Pulmonary artery endothelial cell (primary cell): ENCODE measurements at places on chromosomes 12 and 14. TPM values are rescaled to one million over a fixed set of nuclear protein-coding genes. Genes with fewer than 3 reads are reported as not detected.

- no peak for DNase-seq
Measured at GRCh38 chr12:130958557-130959140, 4.9 kb downstream of the ADGRD1 start.

DNA sequence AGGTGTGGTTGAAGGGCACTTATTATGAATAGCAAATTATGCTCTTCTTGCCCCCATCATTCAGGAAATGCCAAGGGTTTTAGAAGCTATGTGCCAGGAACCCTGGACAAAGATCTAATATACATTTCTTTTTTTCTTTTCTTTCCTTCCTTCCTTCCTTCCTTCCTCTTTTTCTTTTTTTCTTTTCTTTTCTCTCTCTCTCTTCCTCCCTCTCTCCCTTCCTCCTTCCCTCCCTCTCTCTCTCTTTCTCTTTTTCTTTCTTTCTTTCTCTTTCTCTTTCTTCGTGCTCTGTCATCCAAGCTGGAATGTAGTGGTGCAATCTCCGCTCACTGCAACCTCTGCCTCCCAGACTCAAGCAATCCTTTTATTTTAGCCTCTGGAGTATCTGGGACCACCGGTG is 66.1 kb upstream of the CSRP2 start:
- no peak for DNase-seq

DNA sequence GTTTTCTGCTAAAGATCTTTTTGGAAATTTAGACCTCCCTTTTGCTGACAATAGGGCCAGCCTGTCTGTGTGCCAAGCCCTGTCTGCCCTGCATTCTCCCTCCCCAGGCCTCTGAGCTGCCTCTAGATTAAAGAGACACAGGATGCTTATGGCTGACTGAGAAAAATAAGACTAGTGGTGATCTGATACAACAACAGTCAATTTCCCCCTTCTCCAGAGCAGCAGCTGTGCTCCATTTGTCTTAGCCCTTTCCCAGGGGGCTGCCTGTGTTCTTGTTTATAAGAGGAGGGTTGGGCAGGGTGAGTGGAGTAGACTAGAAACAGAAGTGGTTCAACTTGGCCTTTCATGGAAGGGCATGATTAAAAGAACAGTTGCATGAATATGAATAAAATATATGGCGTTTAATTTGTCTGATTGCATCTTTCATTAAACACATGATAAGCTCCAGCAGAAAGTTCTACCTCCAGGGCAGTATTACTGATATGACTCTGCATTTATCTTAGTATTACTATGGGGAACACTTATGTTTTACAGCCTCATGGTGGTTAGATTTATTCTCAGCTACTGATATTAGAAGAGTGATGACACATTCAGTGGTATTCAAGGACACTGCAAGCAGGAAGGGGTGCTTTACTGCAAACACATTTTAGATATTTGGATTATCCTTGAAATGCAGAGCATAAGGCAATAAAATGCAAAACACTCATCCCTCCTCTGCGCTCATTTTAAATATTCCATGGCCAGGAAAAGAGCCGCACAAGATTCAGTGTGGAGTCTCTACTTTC is 150.2 kb upstream of the CLEC14A start:
- DNase-seq: no peak

DNA sequence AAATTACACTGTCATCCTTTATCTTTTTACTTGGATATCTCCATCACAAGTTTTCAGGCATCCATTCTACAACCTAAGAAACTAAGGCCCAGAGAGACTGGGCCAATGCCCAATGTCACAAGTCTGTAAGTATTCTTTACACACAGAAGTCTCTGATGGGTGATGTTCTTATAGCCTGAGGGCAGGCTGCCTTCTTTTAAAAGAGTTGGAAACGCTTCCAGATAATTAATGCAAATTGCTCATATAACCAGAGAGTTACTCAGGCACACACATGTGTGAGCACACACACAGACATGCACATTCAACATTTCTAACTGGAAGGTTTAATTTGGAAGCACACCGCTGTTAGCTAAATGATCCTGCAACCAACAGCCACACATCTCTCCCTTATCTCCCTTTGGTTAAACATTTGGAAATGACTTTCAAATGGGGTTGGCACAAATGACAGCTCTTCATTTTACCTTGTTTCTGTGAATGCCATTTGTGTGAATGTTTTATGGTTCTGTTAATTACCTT is 160.8 kb upstream of the TMPO start:
- no peak for DNase-seq

DNA sequence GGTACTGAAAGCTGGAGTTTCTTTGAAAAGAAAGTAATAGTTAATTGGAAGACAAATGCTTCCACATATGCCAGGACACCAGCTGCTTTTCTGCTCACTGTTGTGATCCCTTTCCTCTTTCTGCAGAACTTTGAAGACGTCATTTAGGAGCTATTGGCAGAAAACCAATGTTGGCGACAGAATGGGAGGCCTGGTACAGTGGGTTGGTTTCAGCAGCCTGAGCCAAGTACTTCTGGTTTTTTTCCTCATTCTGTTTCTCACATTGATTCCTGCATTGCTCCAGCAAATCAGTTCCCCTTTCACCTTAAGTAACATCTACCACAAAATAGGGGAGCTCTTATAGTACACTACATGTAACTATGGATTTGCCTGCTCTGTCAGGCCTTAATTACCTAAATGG is 96.9 kb downstream of the FIGNL2 start:
- no peak for DNase-seq

DNA sequence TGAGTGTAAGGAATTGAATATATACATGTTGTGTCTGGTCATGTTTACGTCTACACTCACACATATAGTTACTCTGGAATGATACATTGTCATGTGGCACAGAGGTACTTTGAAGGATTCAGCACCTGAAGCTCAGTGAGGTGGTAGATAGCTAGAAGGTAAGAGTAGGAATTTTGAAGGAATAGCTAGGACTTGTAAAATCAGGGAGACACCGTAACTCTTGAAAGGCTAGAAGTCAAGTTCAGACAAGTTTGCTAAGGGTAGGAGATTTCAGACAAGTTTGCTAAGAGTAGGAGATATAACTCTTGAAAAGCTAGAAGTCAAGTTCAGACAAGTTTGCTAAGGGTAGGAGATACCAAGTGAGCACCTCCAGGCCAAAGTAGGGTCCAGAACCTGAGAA is 14.0 kb upstream of the NRXN3 start:
- no peak for DNase-seq

DNA sequence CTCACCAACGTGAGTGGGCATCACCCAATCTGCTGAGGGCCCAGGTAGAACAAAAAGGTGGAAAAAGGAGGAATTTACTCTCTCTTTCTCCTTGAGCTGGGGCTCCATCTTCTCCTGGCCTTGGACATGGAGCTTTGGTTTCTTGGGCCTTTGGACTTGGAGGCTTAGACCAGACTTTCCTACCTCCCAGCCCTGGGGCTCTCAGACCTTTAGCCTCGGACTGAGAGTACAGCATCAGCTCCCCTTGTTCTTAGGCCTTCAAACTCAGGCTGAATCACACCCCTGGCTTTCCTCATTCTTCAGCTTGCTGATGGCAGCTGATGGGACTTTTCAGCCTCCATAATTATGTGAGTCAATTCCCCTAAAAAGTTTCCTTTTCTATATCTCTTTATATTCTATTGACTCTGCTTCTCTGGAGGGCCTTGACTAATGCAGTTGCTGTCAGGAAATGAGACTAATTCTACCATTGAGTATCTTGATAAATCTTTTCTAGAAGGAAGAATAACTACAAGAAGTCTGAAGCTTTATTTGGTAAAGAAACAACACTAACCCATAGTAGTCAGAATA is 15.9 kb upstream of the CLEC4E start:
- no peak for DNase-seq

GRCh38 chr14:54652605-54653052 is 85.7 kb downstream of the SAMD4A start:
- no peak for DNase-seq

- DNase-seq: no peak
Measured at GRCh38 chr14:93430315-93431035, at the start of gene UNC79. Gene UNC79 (plus strand): TSS chr14:93430939. CDS start chr14:93431030, 91 bp downstream.

The VRTN gene
- total RNA-seq: not detected in 2 replicates

The KRT74 gene
- total RNA-seq: not detected in 2 replicates

The NINJ2 gene
- 0.66 and 1.2 TPM in 2 replicates for total RNA-seq

The SLC5A8 gene
- not detected in 2 replicates for total RNA-seq

The TMEM132D gene
- total RNA-seq: not detected in 2 replicates

The TMEM121 gene
- total RNA-seq: 8.4 and 15.6 TPM in 2 replicates

The FGF23 gene
- total RNA-seq: not detected in 2 replicates
